Activated naive CD4-positive, alpha-beta T cell treated with anti-CD3 and anti-CD28 coated beads for 36 hours (primary cell): ENCODE measurements at places on chromosomes 3 and 15.

GRCh38 chr15:84903751-84904150 is 19.3 kb downstream of the SLC28A1 start:
- no peak for DNase-seq
- no peak overlapping the region for H3K4me3 ChIP-seq
- no peaks in the 10 kb centered on the region for H3K36me3 ChIP-seq

DNA sequence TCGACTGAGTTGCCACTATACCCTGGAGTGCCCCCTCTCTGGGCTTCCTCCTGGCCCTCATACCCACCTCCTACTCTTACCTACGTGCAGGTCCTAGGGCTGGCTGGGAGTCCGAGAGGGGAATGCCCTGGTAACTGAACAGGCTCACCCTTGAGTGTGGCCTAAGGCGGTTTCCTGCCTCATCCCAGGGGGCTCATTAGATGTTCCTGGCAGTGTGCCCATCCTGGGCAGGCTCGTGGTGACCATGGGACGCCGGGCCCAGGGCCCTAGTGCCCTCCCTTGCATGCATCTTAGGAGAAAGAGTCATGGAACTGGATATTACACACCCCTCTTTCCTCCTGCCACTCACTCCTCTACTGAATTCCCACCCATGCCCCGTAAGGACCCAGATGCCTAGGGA is 2.8 kb downstream of the SEMA4B start:
- peaks cover 14% of the 10 kb centered on the region for H3K4me1 ChIP-seq
- peaks cover 2% of the 10 kb centered on the region for H3K27me3 ChIP-seq
- no peaks in the 10 kb centered on the region for H3K36me3 ChIP-seq
- no peak for DNase-seq
- no peak overlapping the region for H3K4me3 ChIP-seq

GRCh38 chr15:80250614-80251427 is 1.2 kb downstream of the CTXND1 start:
- peak overlapping the region; percentile 9 for H3K4me3 ChIP-seq
- no peak for DNase-seq
- no peak overlapping the region for H3K27ac ChIP-seq
- H3K4me1 ChIP-seq: peaks cover 6% of the 10 kb centered on the region
- peaks cover 47% of the 10 kb centered on the region for H3K27me3 ChIP-seq
- H3K36me3 ChIP-seq: no peaks in the 10 kb centered on the region

GRCh38 chr15:59995568-59996297 is 8.4 kb upstream of the FOXB1 start:
- H3K27me3 ChIP-seq: peaks cover 78% of the 10 kb centered on the region
- no peak overlapping the region for H3K27ac ChIP-seq
- no peak overlapping the region for H3K4me3 ChIP-seq
- peaks cover 38% of the 10 kb centered on the region for H3K4me1 ChIP-seq
- no peaks in the 10 kb centered on the region for H3K36me3 ChIP-seq

DNA sequence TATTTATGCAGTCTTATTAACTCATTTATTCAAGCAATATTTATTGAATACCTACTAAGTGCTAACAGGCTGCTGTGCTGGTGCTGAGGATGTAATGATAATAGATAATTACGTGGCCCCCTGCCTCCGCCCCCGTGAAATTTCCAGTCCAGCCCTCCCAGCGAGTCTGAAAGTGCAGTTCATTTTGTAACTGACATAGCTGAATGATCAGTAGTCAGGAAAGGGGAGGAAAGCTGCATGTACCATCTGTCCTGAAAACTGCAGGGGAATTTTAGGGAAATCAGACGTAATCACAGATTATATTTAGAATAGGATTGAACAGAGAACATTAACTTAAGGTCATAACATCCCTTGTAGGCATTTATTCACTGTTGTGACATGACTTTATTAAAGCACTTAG is 736.8 kb downstream of the MCTP2 start:
- H3K27ac ChIP-seq: no peak overlapping the region
- no peaks in the 10 kb centered on the region for H3K27me3 ChIP-seq
- H3K4me1 ChIP-seq: no peaks in the 10 kb centered on the region

GRCh38 chr15:25543196-25543595 is 104.4 kb upstream of the UBE3A start:
- H3K36me3 ChIP-seq: no peaks in the 10 kb centered on the region
- no peaks in the 10 kb centered on the region for H3K27me3 ChIP-seq
- no peak overlapping the region for H3K27ac ChIP-seq
- no peak overlapping the region for H3K4me3 ChIP-seq

GRCh38 chr3:172259726-172260248 is 188.5 kb downstream of the GHSR start:
- H3K36me3 ChIP-seq: peaks cover 15% of the 10 kb centered on the region
- no peaks in the 10 kb centered on the region for H3K4me1 ChIP-seq
- no peak overlapping the region for H3K27ac ChIP-seq
- no peak overlapping the region for H3K4me3 ChIP-seq
- no peaks in the 10 kb centered on the region for H3K27me3 ChIP-seq

GRCh38 chr3:176167272-176167671 is 1030.0 kb downstream of the TBL1XR1 start:
- H3K27ac ChIP-seq: no peak overlapping the region
- no peaks in the 10 kb centered on the region for H3K27me3 ChIP-seq
- H3K4me3 ChIP-seq: no peak overlapping the region

DNA sequence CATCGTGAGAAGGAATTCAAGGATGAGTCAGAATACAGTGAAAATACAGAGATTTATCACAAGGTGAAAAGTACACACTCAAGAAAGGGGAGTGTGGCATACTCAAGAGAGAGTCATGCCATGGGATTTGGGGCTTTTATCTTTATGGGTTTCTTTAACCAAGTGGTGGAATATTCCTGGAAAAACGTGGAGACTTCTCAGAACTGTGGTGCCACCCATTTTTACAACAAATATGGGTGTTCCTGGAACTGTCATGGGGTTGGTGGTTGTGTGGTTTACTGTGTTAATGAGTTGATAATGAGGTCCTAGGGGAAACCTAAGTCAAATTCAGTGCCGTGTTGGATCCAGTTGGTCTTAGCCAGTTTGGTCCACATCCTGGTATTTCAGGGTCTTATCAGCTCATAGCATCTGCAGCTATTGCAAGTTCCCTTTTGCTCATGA is 497.2 kb downstream of the GABRG3 start:
- no peaks in the 10 kb centered on the region for H3K36me3 ChIP-seq
- no peaks in the 10 kb centered on the region for H3K27me3 ChIP-seq
- no peak overlapping the region for H3K4me3 ChIP-seq
- no peak for DNase-seq

GRCh38 chr3:123467046-123467445 is 18.2 kb upstream of the ADCY5 start:
- H3K27me3 ChIP-seq: peaks cover 2% of the 10 kb centered on the region
- no peak overlapping the region for H3K4me3 ChIP-seq
- DNase-seq: no peak
- H3K4me1 ChIP-seq: no peaks in the 10 kb centered on the region

DNA sequence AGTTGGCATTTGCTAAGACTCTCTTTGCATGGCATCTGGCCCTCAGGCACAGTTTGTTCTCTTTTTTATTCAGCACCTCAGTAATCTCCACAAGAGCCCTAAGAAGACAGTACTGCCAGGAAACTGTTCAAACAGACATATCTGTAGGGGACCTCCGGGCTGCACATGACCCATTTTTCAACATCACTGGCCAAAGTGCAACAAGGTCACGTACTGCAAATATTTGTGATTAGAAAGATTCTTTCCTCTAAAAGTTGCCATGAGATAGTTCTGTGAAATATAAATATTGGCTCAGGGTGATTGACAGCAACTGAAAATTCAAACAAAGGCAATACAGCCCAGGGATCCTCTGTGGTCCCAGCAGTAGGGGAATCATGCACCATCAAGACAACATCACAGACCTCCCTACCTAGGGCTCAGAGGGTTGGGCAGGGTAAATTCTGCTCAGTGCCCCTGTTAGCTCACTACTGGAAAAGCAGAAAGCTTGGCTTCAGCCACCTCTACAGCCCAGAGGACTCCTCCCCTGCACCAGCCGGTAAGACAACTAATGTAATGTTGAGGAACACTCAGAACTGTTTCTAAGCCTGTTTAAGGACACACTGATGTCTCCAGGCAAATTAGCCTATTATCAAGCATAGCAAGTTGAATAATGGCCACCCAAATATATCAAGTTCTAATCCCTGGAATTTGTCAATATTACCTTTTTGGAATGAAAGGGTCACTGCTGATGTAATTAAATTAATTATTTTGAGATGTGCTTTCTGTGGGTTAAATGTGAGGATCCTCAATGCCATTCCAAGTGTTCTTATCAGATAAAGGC is 117.4 kb upstream of the LPP start:
- peaks cover 5% of the 10 kb centered on the region for H3K4me1 ChIP-seq
- DNase-seq: no peak

- DNase-seq: peak; percentile 73
- peaks cover 55% of the 10 kb centered on the region for H3K4me1 ChIP-seq
- no peak overlapping the region for H3K4me3 ChIP-seq
- H3K36me3 ChIP-seq: peaks cover 82% of the 10 kb centered on the region
- H3K27me3 ChIP-seq: no peaks in the 10 kb centered on the region
Observed at GRCh38 chr3:45964139-45964538, 20.9 kb downstream of the CXCR6 start.

- H3K4me3 ChIP-seq: no peak overlapping the region
- H3K36me3 ChIP-seq: no peaks in the 10 kb centered on the region
- H3K27me3 ChIP-seq: no peaks in the 10 kb centered on the region
- H3K4me1 ChIP-seq: peaks cover 6% of the 10 kb centered on the region
Observed at GRCh38 chr3:87082796-87083440, 92.0 kb upstream of the VGLL3 start.
